ENCODE measurements at places on chromosomes 6 and 20. TPM values are rescaled to one million over a fixed set of nuclear protein-coding genes. Genes with fewer than 3 reads are reported as not detected.

GRCh38 chr20:57514273-57514751, 10.6 kb downstream of the CTCFL start:
- peak; percentile 77 for DNase-seq

DNA sequence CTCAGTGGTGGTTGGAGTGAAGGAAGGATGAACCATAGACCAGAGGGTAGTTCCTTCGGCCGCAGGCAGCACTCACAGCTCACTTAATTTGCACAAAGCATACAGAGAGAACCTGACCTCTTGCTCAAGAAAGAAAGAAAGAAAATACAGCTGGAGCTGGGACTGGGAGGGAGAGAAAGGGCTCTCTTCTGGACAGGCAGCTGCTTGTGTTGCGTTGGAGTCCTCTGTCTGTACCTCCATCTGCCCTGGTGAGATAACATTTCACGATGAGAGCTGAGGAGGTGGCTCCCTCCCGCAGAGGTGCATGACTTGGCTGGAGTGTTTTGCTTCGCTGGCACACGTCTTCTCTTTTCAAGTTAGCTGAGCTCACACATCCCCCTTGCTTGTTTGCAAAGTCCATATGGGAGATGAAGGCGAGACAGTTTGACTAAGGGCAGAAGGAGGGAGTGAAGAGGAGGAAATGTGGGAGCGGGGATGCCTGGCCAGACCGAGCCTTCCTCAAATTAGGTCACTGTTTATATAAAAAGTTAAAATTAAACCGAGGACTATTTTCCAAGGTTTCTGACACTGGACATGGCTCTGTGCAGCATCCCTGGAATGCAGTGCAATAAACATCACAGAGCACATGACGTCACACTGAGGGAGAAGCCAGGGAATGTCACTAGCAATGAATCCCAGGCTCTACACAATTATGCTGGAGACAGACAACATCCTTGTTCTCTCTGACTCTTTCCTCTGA, 359.4 kb downstream of the CD83 start:
- peak; percentile 66 for DNase-seq

GRCh38 chr6:138194287-138194686, 24.0 kb downstream of the PBOV1 start:
- DNase-seq, result no peak

HBS1L gene
- total RNA-seq, result 47.2 TPM
